Globus pallidus (tissue), 1 donor: ENCODE measurements at places on chromosomes 4 and X.

DNA sequence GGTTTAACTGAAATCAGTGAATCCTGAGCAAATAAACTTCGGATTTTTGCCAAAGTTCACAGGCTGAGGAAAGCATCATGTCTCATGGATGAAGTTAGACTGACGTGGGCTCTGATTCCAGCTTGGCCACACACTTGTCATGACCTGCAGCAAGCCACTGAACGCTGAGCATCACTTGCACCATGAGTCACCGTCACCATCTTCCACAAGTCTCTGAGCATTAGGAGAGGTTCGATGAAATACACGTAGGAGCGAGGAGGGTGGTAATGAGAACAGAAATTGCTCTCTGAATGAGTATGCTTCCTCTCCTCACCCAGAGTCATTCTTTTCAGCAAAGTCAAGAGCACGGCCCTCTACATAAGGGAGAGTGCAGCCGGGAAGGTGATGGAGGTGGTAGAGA lies 3.8 kb upstream of the TRIML2 start:
- DNase-seq: no peak

GRCh38 chr4:78247536-78248285 lies 190.6 kb downstream of the FRAS1 start:
- no peak for DNase-seq

DNA sequence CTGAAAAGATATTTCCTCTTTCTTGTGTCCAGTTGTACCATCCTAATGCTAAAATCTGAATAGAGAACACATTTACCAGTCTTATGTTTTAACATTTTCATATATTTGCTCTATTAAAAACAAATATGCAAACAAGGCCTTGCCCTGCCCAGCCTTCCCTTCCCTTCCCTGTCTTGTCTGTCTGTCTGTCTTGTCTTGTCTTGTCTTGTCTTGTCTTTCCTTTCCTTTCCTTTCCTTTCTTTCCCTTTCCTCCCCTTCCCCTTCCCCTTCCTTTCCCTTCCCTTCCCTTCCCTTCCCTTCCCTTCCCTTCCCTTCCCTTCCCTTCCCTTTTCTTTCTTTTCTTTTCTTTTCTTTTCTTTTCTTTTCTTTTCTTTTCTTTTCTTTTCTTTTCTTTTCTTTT lies 1103.5 kb downstream of the STIM2 start:
- no peak for DNase-seq

GRCh38 chr4:147547314-147548056 lies 66.6 kb downstream of the EDNRA start:
- no peak for DNase-seq

GRCh38 chr4:37612811-37613210 lies 73.4 kb downstream of the RELL1 start:
- no peak for DNase-seq

GRCh38 chr4:153332936-153333335 lies 11.6 kb upstream of the MND1 start:
- no peak for DNase-seq

DNA sequence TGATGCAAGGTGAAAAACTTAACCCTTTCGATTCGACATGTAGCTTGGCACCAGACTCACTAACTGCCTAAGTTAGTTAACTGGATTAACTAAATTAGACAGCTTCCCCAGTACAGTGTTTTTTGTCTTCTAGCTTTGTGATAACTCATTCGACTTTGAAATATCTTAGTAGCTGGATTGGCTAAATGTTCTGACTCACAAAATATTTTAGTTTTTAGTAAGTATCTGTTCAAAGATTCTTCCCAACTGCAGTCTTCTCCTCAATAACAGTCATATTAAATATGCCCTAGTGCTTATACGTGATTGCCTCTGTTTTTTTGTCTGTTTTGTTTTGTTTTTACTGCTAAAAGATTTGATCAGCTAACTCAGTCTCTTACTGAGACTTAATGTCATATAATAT lies 102.9 kb downstream of the KCNIP4 start:
- no peak for DNase-seq

- no peak for DNase-seq
These were observed 593 bp upstream of the JAKMIP1 start for GRCh38 chr4:6200922-6201362.

DNA sequence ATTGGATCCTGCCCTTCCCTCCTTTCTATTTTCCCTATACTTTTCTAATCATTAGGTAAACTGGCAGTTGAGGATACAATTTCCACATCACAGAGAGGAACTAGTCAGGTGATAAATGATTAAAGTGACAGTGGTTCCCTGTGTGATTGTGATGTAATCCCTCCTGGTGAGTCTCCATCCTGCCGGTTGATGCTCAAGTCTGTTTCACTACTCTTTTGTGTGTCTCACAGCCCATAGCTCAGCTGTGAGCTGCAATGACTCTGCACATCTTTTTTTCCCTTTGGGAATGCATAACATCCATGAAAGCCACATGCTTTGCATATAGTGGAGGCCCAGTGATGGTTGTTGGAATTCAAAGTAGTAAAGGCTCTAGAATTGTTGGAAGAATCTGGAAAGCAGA lies 60.4 kb downstream of the CCNI start:
- no peak for DNase-seq

DNA sequence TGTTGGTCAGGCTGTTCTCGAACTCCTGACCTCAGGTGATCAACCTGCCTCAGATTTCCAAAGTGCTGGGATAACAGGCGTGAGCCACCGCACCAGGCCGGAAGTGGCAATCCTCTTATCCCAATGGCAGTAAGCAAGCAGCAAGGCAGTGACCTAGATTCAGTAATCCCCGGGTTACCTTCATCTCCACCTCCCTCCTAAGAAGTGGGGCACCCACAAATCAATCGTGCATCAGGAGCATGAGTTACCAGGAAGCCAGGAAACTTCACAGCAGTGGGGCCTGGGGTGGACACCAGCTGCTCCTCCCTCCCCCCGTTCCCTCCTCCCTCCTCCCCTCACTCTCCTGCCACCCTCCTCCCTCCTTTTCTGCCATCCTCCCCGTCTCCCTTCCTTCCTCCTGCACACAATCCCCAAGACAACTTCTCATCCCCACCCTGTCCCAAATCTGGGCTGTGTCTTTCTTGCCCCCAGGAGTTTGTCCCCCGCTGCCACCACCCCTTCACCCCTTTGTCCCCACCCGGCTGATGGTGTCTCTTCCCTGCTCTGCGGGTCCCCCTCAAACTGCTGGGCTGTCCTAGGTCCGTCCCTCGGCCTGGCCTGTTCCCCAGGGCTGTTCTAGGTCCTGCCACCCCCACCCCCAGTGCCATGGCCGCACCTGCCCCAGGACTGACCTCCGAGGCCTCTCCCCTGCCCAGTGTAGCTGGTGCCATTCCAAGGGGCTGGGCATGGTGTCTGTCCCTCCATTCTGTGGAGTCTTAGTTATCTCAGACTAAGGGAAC lies 2.2 kb downstream of the PDE6B start:
- no peak for DNase-seq

- DNase-seq: no peak
These were observed 130.6 kb downstream of the SLC7A11 start for GRCh38 chr4:138111462-138112000.

DNA sequence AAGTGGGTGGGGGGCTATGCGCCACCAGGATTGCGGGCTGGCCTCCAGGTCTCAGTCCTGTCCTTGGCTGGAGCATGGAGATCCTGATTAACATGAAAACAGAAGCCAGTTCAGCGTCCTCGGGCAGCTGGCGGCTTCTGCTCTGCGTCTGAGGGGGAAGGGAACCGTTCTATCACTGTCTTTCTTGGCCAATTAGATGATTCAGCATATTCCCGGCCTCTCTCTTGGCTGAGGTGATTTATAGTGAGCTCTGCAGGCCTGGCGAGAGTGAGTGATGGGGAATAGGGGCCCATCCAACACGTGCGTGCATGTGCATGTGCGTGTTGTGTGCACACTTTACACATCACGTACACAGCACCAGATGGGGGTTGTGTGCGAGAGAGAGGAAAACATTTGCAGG lies 145.8 kb upstream of the ATP6AP2 start:
- DNase-seq: peak; percentile 79

- DNase-seq: no peak
These were observed 185.8 kb upstream of the RPS6KA3 start for GRCh38 chrX:20452487-20452886.

- no peak for DNase-seq
These were observed 425.3 kb downstream of the SPRY1 start for GRCh38 chr4:123821861-123822260.

GRCh38 chr4:498328-498904 lies 540 bp downstream of the ZNF721 start:
- DNase-seq: no peak

GRCh38 chr4:2785613-2786012 lies 7.3 kb upstream of the SH3BP2 start:
- DNase-seq: peak; percentile 42
